ENCODE measurements at places on chromosomes 2 and 18. TPM values are rescaled to one million over a fixed set of nuclear protein-coding genes. Genes with fewer than 3 reads are reported as not detected.

The COL4A4 gene
- 36.1 TPM for total RNA-seq

GRCh38 chr2:72526623-72527022 is 299.2 kb downstream of the EXOC6B start:
- H3K36me3 ChIP-seq, result no peaks in the 10 kb centered on the region
- no peak overlapping the region for H3K27ac ChIP-seq
- no peaks in the 10 kb centered on the region for H3K27me3 ChIP-seq
- DNase-seq, result no peak
- no peaks in the 10 kb centered on the region for H3K4me1 ChIP-seq

DNA sequence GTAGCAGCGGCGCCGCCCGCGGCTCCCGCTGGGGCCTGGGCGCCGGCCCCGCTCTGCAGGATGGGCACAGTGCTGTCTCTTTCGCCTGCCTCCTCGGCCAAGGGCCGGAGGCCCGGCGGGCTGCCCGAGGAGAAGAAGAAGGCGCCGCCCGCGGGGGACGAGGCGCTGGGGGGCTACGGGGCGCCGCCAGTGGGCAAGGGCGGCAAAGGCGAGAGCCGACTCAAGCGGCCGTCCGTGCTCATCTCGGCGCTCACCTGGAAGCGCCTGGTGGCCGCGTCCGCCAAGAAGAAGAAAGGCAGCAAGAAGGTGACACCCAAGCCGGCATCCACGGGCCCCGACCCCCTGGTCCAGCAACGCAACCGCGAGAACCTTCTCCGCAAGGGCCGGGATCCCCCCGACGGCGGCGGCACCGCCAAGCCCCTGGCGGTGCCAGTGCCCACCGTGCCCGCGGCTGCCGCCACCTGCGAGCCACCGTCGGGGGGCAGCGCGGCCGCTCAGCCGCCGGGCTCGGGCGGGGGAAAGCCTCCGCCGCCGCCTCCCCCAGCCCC is 369 bp downstream of the CDK5R2 start:
- peaks cover 3% of the 10 kb centered on the region for H3K4me1 ChIP-seq
- DNase-seq, result no peak
- H3K27ac ChIP-seq, result no peak overlapping the region
- H3K4me3 ChIP-seq, result peak overlapping the region; percentile 23
- peaks cover 79% of the 10 kb centered on the region for H3K27me3 ChIP-seq

- peak; percentile 76 for DNase-seq
- H3K27me3 ChIP-seq, result no peaks in the 10 kb centered on the region
- peaks cover 8% of the 10 kb centered on the region for H3K4me1 ChIP-seq
- no peak overlapping the region for H3K4me3 ChIP-seq
These were observed 42.5 kb downstream of the CPO start for GRCh38 chr2:206981739-206982340.

GRCh38 chr18:11851806-11852337 is 659 bp downstream of the CHMP1B start:
- H3K4me1 ChIP-seq, result peaks cover 24% of the 10 kb centered on the region
- no peaks in the 10 kb centered on the region for H3K27me3 ChIP-seq
- peaks cover 6% of the 10 kb centered on the region for H3K36me3 ChIP-seq
- H3K27ac ChIP-seq, result peak overlapping the region; percentile 94
- peak overlapping the region; percentile 72 for H3K4me3 ChIP-seq

GRCh38 chr2:67304300-67304890 is 92.7 kb upstream of the ETAA1 start:
- H3K4me3 ChIP-seq, result no peak overlapping the region
- H3K36me3 ChIP-seq, result no peaks in the 10 kb centered on the region
- DNase-seq, result no peak
- no peaks in the 10 kb centered on the region for H3K27me3 ChIP-seq

DNA sequence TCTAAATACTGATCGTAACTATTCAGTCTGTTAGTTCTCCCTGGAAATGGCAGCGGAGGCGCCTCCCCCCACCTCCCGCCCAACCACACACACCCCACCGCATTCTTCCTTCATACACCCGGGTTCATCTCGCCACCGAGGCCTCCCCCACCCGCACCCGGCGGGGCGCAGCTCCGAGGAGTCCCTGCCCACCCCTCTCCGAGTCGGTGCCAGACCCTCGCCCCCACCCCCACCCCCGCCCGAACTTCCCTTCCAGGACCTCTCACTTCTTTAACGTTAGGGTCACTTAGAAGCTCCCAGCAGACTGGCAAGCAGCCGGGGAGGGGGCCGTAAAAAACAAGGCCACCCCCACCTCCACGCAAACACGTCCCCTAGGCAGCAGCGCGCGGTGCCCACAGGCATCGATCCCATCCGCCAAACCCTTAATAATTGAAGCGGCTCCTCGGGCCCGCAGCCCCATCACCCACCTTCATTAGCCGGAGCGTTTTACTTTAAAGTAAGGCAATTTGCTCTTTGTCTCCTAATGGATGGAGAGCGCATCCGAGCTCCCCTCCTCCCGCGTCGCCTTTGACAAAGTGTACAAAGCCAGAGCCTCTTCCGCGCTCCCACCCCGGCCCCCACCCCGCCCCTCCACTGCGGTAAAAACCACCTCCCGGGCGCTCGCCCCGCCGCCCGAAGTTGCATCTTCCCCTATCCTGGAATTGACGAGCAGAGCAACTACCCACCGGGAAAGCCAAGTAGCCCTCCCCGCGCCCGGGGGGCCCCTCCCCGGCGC is 624 bp downstream of the ZNF516 start:
- H3K27me3 ChIP-seq, result no peaks in the 10 kb centered on the region
- H3K27ac ChIP-seq, result peak overlapping the region; percentile 33
- H3K4me1 ChIP-seq, result no peaks in the 10 kb centered on the region

- H3K36me3 ChIP-seq, result no peaks in the 10 kb centered on the region
- H3K27me3 ChIP-seq, result no peaks in the 10 kb centered on the region
- H3K4me3 ChIP-seq, result no peak overlapping the region
- DNase-seq, result no peak
- H3K4me1 ChIP-seq, result peaks cover 72% of the 10 kb centered on the region
These were observed 19.2 kb downstream of the NRP2 start for GRCh38 chr2:205701509-205701908.

- DNase-seq, result no peak
- no peak overlapping the region for H3K4me3 ChIP-seq
- no peaks in the 10 kb centered on the region for H3K36me3 ChIP-seq
- H3K27me3 ChIP-seq, result no peaks in the 10 kb centered on the region
- H3K27ac ChIP-seq, result no peak overlapping the region
- H3K4me1 ChIP-seq, result no peaks in the 10 kb centered on the region
These were observed 34.5 kb upstream of the CCNYL1 start for GRCh38 chr2:207676827-207677354.

DNA sequence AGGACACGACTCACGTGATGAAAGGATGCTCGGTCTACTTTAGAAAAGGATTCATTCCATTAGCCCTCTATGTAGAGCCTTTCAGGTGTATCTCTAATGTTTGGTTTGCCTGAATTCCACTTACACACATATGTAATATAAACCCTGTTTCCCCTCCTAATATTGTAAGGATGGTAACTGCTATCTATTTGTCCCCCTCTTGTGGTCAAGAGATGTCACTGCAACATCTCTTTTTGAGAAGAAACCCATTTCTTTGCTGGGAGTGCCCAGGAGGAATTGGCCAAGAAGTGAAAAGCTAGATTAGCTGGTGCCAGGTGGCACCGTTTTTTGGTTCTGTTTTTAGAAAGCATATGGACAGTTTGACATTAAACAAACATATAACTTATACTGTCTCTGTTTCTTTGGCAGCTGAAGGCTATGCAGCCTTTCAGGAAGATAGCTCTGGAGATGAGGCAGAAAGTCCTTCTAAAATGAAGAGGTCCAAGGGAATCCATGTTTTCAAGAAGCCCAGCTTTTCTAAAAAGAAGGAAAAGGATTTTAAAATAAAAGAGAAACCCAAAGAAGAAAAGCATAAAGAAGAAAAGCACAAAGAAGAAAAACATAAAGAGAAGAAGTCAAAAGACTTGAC is 41.2 kb downstream of the RALBP1 start:
- H3K27ac ChIP-seq, result no peak overlapping the region
- DNase-seq, result no peak
- peaks cover 4% of the 10 kb centered on the region for H3K4me1 ChIP-seq

DNA sequence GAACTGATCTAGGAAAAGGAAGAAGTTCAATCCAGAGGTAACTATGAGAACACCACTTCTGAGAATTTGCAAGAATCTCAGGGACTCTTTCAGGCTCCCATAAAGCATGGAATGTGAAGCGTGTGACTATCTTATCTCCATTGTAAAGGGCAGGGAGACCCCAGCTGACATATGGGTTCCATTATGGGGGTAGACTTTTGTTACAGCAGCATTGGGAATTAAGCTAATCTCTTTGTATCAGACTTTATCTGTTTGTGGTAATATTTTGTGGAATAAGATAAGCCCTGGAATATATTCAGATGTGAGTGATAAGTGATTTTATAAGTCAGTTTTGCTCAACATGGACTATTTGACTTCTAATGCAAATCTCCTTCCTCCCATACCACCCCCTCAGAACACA is 468.3 kb downstream of the MEIS1 start:
- H3K4me3 ChIP-seq, result no peak overlapping the region
- no peak for DNase-seq
- no peaks in the 10 kb centered on the region for H3K4me1 ChIP-seq
- no peak overlapping the region for H3K27ac ChIP-seq

All from upper lobe of right lung (tissue), 1 donor.